Natural killer cell (primary cell): ENCODE measurements at places on chromosomes 6 and 20.

- DNase-seq: no peak
These were observed 237.1 kb downstream of the SMOC2 start for GRCh38 chr6:168678077-168678476.

DNA sequence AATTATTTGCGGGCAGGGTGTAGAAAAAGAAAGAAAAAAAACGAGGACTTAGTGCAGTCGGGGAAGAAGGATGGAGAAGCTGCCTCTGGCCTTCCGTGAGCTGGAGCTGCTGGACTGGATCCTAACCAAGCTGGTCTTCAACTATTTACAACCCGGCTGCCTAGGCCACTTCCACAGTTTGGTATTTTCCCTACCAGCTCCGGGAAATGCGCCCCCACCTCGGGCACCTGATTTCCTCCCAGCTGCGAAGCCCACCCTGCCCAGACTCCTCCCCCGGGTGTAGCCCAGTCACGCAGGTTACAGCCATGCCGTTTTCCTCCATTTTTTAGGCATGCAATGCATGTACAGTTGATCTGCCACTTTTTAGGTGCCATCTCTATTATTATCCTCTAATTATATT lies 21.2 kb downstream of the THEMIS start:
- peak; percentile 54 for DNase-seq

DNA sequence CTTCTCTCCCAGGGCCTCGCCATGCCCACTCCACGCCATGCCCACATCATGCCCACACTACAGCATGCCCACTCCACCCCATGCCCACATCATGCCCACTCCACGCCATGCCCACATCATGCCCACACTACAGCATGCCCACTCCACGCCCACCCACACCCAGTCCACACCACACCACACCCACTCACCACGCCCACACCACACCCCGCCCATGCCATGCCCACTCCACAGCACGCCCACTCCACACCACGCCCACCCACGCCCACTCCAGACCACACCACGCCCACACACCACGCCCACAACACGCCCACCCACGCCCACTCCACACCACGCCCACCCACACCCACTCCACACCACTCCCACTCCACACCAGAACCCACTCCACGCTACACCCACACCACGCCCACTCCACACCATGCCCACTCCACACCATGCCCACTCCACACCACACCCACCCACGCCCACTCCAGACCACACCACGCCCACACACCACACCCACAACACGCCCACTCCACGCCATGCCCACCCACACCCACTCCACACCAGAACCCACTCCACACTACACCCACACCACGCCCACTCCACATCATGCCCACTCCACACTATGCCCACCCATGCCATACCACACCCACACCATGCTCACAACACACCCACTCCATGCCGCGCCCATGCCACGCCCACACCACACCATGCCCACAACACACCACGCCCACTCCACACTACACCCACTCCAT lies 88.6 kb downstream of the ERMARD start:
- no peak for DNase-seq

DNA sequence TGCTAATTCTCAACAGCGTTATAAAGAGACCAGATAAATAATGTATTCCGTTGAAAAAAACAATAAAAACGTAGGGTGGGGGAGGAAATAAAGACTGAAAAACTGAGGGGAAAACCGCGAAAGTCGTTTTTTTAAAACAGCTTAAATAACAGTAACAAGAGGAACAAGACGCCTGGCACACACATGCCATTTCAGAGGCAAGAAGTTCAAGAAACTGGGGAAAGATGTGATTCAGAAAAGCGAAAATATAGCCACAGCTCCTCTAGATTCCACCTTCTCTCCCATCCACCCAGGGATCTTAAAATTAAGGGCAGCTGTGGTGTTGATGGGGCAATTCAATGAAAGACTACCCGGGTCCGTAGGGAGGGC lies 1.3 kb downstream of the EPB41L2 start:
- DNase-seq: no peak

DNA sequence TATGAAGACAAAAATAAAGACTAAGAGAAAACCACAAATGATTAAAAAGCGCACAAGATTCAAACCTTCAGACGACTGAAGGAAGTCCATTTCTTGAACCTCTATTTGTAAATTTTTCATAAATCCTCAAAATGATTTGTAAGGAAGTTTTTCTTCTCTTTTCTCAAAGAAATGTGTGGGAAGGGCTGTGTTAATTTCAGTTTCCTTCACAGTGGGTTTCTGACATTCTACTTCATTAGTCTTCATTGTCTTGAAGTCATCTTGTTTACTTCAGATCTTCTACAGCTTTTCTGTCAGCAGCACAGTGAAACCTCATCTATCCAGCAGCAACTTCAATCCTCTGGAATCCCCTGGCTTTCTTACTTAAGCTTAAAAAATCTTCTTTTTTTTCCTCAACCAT lies 87.6 kb upstream of the MYLIP start:
- DNase-seq: no peak

DNA sequence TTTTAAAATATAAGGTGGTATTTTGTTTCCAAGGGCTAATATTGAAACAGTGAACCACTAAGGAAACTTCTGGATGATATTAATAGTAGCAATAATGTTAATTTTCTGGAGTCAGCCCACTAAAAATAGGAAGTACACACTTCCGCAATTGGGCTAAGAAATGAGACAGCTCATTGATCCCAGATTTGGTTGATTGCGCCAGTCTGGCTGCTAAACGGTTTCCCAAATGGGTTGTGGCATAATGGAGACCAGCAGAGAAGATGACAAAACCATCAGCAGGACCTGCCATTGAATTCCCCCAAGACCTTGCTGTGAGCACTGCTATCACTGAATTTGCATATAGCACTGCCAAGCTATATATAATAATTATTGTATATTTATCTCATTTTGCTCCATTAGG lies 71.2 kb upstream of the SGK1 start:
- no peak for DNase-seq

DNA sequence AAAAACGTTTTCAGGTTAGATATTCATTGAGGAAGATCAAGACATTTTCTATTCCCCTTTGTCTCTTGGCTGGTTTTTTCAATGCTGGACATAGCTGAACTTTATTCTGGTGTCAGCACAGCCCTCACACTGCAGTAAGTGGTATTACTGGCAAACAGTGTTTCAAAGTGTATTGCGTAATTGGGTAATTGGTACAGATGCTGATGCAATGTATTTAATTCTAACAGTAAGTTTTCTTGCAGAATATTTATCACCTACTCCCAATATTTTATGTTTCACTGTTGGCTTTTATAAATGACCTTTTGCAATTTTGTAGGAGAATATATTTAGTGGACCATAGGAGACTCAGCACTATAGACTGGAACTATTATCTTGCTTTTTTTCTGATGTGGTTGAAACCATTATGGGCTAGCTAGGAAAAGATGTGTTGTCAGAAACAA lies 287.6 kb upstream of the SOX4 start:
- DNase-seq: no peak

DNA sequence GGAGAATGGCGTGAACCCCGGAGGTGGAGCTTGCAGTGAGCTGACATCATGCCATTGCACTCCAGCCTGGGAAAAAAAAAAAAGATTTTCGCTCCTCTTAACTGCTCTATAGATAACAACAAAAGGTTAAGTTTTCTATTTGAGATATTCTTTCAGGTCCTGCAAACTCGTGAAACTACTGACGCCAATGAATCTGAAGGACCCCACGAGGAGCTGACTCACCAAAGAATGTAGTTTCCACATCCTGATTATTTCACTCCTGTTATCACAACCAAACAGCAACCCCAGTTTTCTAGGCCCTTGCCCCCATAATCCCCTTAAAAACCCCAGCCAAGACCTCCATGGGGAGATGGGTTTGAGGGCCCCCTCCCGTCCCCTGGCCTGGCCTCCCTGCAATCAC lies 58.7 kb downstream of the OTOR start:
- DNase-seq: no peak

- DNase-seq: no peak
These were observed 167.4 kb downstream of the MBOAT1 start for GRCh38 chr6:20044883-20045282.

DNA sequence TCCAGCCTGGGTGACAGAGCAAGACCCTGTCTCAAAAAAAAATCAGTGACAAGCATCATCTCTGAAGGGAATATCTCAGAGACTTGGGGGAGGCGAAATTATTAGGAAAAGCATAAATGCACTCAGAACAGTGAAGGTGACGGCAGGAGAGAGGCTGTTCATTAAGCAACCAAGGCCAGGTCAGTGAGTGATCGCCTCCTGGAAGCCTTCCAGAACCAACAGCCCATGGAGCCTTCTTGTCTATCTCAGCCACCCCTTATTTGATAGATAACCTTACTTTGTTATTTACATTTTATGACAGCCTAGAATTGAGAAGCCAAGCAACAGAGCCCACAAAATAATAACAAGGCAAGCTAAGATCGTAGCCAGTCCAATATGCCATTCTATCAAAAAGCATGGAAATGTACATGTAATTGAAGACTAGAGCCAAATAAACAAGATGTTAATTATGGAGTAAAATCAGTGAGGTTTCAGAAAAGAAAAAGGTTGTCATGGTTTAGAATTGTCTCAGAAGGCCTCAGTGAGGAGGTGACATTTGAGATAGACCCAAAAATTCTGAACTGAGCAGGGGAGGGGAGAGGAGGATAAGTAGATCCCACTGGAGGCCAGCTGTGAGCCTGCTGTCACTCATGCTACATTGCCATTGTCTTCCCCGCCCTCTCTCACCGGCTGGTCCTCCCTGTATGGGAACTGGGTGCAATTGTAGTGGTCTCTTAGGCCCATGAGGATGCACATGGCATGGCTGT lies 17.8 kb downstream of the BNIP5 start:
- DNase-seq: no peak

DNA sequence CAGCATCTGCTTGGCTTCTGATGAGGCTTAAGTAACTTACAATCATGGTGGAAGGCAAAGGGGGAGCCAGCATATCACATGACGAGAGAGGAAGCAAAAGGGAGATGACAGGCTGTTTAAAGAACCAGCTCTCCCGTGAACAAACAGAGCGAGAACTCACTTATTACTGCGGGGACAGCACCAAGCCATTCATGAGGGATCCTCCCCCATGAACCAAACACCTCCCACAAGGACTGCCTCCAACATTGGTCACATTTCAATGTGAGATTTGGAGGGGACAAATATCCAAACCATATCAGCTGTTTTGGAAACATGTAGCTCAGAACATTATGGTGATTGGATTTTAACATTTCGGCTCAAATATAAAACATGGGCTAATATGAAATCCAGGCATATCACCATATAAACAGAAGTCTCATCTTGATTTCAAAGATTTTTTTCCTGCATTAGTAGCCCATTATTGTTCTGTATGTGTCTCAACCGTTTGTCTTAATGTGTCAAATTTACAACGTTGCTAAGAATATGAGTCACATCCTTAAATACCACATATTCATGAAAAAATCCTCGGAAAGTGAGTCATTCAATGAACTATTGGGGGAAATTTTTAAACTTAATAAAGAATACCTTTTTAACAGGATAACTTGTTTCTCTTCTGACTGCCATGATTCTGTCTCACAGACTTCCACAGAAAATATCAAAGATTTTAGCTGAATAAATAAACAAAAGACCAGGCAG lies 894.3 kb downstream of the TFAP2A start:
- no peak for DNase-seq

GRCh38 chr6:2132416-2132815 lies 113.0 kb downstream of the GMDS start:
- DNase-seq: no peak

GRCh38 chr6:169660751-169661390 lies 41.0 kb downstream of the WDR27 start:
- DNase-seq: no peak
